ENCODE measurements at places on chromosomes 13 and 19.

GRCh38 chr13:46728777-46729176 is 68.2 kb downstream of the ESD start:
- peak; percentile 11 for DNase-seq

DNA sequence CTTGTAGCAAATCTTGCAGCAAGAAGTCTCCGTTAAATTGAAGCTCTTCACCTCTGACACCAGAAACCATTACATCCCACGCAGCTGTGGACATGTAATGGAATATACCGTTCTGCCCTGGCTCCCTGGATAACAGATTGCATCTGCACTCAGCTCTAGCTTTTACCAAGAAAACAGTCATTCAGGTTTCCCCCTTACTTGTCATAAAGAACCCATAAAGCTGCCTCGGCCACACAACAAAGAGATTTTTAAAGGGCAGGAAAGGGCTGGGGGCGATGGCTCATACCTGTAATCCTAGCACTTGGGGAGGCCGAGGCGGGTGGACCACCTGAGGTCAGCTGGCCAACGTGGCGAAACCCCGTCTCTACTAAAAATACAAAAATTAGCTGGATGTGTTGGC is 127.6 kb upstream of the RFC3 start:
- no peak for DNase-seq

GRCh38 chr19:19067276-19068072 is 3.7 kb downstream of the SLC25A42 start:
- no peak for DNase-seq

GRCh38 chr13:23987331-23987894 is 90.1 kb upstream of the C1QTNF9B start:
- DNase-seq, result no peak

GRCh38 chr13:72181661-72182060 is 314.7 kb upstream of the DACH1 start:
- DNase-seq, result no peak

- DNase-seq, result peak; percentile 66
Measured at GRCh38 chr13:20495087-20496023, 30.3 kb downstream of the CRYL1 start.

- DNase-seq, result no peak
Measured at GRCh38 chr19:10091895-10092641, 6.0 kb downstream of the SHFL start.

DNA sequence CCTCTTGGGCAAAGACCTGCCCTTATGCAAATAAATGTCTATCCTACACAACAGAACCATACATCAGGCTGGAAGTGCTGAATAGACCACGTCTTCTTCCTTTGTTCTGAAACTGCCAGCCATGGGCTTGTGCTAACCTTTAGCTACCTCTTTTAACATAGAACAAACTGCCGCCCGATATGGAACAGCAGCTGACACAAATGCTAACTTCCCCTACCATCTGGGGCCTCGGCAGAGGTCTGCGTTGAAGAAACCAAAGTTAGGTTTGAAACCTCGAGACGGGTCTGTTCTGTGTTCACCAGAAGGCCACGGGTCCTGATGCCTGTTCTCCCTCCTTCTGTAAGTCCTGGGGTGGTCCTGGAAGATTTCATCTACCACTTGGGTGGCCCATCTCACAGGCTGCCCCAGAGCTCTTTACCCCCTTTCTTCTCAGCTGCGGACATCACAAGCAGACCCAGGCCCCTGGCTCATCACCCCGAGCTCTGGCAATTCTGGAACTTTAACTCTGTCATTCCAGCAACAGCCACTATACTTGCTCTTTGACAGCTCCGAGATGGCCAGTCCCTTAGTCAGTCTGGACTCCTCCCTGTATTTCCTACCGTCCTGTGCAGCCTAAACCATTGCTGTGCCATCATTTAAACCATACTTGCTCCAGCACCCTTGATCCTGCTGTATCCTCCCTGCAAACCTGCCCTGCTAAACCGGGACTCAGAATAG is 146.7 kb downstream of the USP12 start:
- DNase-seq, result no peak

DNA sequence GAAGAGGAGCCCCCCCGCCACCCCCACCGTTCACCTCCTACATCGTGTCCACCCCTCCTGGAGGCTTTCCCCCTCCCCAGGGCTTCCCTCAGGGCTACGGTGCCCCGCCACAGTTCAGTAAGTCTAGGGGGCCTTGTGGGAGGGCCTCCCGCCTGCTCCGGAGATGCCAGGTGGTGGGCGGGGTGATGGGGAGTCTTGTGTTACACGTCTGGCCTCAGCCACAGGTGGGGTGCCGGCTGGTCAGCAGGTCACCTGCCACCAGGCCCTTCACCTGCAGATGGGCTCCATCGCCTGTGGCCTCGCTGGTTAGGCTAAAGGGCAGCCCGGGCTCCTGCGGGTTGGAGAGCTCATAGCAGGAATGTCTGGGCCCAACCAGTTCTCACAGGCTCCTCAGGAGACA is 8.0 kb upstream of the RPS15 start:
- no peak for DNase-seq

- no peak for DNase-seq
Measured at GRCh38 chr13:68176475-68176874, 946.3 kb upstream of the PCDH9 start.

DNA sequence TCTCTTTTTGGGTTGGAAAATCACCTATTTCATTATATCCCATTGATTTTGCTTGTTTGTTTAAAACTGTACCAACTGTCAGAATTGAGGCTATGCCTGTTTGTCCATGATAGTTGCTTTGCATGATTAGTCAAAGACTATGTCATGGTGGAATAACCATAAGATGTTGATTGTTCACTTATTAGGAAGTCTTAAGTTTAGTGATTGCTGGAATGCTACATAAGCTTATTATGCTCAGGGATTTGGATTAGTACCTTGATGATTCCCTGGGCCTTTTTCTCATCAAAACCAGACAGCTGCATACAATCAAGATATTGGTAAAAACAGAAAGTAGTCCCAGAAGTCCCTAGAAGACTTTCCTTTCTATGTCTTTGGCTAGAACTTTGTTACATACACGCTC is 954.7 kb downstream of the PCDH9 start:
- no peak for DNase-seq

- no peak for DNase-seq
Measured at GRCh38 chr13:20301403-20302071, 69.4 kb upstream of the GJB6 start.

DNA sequence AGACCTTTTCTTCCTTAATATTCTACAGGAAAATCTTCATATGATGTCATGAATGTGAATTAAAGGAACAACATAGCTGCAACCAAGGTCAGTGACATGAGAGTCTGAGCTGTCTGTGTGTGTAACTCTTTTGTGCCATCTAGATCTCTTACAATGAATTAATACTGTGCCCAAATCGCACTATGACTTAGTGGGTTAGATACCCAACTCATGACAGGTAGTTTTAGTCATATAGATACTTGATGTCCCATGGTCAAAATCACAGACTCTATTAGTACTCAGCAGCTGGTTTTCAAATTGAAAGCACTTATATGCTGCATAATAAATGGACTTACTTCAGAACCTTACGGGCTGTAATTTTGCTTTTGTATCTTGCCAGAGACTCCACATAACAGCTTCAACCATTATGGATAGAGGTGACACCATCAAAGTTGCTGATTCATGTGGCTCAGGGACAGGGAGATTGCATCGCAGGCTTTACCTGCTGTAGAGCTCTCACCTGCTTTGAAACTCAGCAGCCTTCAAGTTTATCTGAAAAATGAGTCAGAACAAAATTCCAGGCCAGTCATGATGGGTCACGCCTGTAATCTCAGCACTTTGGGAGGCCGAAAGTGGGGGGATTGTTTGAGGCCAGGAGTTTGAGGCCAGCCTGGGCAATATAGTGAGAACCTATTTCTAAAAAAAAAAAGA is 12.3 kb upstream of the ZNF283 start:
- DNase-seq, result no peak

DNA sequence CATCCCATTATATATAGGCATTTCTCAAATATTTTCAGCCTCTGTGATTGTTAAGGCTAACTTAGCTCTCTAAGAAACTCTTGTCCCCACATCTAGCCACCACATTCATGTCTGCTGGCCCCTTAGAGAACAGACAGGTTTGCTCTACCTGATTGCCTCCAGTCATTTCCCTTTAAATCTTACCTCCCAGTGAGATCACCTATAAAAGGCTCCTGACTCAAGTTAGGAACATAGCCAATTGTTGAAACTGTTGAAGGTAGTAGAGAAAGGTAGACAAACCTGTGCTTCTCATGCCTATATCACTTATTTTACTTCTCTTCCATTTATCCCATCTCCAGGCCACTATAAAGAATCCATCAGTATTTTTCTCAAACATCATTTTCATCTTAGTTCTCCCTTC is 771.4 kb downstream of the DIAPH3 start:
- DNase-seq, result no peak

DNA sequence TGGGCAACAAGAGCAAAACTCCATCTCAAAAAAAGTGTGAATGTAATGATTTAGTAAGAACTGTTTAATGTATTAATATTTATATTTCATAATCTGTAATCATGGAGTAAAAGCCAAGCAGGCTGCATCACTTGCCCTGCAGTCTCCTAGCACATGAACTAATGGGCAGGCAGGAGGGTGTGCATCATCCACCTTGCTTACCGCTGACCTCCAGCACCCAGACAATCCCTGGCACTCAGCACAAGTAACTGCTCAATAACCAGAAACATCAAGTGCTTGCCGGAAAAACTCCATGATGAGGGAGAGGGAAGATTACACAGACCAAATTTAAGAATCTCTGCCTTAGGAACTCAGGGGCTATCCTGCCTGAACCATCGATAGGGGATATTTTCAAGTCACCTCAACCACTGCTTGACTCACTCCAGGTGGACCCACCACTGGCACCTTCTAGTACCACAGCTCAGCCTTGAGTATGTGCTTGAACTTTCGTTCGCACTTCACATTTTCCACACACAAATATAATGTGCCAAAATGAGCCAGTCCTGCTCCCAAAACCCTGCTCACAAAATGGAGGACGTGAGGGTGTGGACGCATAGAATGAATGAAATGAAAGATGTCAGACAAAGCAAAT is 18.6 kb downstream of the BRD4 start:
- DNase-seq, result no peak

GRCh38 chr13:38954291-38954690 is 36.3 kb downstream of the STOML3 start:
- DNase-seq, result no peak

GRCh38 chr19:3862826-3863500 is 5.9 kb downstream of the ZFR2 start:
- DNase-seq, result no peak

DNA sequence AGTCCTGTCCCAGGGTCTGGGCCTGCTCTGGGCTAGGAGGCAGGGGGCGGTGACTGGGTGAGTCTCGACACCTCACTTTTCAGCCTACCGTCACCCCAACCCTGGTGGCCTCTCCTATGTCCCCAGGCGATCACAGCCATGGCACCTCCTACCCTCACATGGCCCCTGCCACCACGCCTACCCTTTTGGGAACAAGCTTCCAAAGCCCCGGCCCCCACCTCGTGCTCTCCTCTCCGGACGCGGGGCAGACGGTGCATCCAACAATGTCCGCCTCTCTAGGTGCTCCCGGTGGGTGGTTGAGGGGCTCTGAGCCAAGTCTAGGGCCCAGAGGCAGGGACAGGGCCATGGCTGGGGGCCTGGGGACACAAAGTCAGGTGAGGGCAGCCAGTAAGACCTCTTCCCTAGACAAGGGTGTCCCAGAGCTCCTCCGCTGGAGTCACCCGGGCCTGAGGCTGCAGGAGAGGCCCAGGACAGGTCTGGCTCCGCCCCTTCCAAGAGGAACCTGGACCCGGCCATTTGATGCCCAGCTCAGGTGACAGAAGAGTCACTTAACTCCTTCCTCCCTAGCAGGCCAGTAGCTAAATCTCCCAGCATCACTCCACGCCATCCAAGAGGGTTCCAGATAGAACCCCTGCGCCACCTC is at the start of gene SYNE4:
Gene SYNE4, minus strand, starts transcription at position 478 of the 643 bp plus-strand sequence. Its CDS starts 132 bp downstream, at position 346.
- no peak for DNase-seq

- DNase-seq, result no peak
Measured at GRCh38 chr13:40026741-40027140, 371.3 kb downstream of the COG6 start.

- no peak for DNase-seq
Measured at GRCh38 chr19:33133438-33134031, 1.6 kb downstream of the WDR88 start.

- no peak for DNase-seq
Measured at GRCh38 chr13:107742544-107742943, 472.8 kb downstream of the LIG4 start.

DNA sequence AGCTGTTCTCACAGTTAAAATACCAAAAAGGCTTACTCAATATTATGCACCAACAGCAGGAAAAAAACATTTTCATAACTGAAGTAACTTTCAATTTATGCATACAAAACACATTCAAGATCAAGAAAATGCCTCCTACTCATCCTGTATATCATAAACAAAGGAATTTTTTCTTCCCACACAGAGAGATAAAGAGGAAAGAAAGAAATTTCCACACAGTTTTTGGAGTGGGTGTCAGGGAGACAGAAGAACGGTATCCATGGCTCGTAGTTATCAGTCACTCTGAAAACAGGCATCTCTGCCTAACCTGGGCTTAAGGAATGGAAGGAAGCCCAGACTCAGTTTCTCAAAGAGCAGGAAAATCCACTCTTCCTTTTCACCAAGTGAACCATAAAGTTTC is 92.4 kb upstream of the SIAH3 start:
- no peak for DNase-seq

- DNase-seq, result no peak
Measured at GRCh38 chr19:17420475-17420924, 653 bp downstream of the MVB12A start.

DNA sequence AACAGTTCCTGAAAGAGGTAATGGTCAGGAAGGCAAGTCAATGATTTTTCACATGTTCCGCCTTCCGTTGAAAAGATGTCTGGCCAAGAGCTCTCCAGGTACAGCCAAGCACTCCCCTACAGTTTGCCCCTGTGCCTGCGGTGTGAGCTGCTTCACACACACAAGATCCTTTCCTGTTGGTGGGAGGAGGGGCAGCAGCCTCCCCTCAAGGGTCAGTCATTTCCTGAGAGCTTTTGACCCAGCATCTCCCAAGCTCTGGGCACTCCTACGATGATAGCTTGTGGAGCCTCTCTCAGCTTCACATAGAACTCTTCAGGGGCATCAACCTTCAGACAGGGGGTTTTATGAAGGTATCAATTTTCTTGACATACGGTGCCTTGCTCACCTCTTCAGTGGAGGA is 86.9 kb downstream of the DOCK9 start:
- no peak for DNase-seq

DNA sequence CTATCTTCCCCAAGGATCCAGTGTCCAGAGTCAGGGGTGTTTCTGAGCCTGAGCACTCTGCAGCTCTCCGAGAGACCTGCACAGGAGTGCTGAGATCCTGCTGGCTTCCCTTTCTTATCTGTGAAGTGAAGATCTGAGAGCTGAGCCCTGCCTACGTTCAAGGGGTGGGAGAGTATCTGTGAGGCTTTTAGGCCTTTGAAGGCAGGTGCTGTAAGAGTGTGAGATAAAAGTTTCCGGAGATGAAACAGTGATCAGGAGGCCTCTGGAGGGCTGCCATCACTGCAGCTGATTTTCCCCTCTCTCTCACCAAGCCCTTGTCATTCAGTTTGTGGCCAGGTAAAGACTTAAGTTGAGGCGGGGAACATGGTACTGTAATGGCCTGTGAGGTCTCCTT is 83.1 kb downstream of the AKAP11 start:
- DNase-seq, result peak; percentile 55
